ENCODE measurements at places on chromosomes 11 and 22.
A peak's percentile ranks its signal among the peaks of the same experiment; 100 is the strongest.

DNA sequence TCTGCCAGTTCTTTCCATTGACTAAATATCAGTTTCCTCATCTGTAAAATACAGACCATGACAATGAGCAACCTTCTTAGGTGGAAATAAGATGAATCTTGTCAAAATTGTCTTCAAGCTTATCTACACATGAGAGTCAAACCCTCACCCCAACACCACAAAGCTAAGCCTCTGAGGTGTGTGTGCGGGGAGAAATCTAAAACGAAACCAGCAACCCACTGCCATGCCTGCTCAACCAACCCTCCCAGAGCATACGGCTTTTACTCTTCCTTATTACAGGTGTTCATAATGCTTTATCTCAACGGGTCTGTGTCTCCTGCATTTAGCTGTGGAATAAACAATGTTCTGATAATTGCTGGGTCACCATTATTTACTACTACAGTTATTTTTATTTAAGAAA, 235.4 kb downstream of the KIRREL3 start:
- DNase-seq: no peak

DNA sequence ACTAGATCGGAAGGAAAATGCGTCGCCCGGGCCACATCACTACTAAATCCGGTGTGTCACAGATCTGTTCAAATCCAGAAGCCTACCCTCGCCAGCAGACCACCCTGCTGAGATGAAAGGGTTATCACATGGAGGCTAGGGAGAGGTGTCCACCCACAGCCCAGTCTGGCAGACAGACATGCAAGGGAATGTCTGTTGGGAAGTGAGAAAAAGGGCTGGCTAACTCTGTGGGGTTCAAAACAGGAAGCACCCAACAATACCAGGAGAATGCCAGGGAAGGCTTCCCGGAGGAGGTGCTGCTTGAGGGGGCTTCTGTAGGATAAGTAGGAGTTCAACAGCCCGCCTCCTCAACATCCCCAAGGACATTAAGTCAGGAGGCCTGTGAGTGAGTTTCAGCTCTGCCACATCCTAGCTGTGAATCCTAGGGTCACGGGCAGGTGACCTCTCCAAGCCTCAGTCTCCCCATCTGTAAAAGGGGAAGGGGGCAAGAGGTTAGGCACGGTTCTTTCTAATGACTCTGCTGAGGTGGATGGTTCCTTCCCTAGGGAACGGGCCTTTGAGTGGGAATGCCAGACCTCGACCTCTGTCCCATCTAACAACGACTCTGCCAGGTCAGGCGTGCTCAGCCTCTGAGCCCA, 1.1 kb downstream of the TPST2 start:
- no peak for DNase-seq

- DNase-seq: no peak
Observed at GRCh38 chr11:43984519-43985385, 42.3 kb downstream of the C11orf96 start.

GRCh38 chr11:36000616-36001190, 56.8 kb downstream of the LDLRAD3 start:
- no peak for DNase-seq

DNA sequence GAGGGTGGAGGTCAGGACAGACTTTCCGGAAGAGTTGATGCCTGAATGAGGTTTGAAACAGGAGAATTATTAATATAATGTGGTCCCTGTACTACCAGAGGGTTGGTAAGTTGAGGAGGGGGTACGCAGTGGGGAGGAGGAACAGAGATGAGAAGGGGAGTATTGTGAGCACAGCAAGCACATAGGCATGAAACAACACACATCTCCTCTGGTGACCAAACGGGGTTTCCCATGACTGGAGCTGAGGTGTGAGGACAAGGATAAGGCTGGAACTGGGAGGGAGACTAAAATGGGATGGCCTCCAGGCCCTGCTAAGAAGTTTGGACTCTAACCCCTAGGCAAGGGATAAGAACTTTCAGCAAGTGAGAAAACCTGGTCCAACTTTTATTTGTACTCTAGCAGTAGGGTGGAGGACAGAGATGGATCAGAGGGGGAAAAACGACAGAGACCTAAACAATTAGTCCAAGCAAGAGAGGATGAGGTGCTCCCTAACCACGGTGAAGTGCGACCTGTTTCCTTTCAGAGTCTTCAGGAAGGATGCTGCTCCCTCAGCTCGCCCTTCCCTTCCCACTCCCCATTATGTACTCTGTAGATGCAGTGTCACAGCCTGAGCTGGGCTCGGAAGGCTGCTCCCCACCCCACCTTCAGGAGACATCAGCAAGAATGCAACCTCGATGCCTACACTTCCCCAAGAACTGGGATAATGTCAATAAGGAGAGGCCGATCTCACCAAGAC, 59.2 kb downstream of the BTG4 start:
- no peak for DNase-seq

GRCh38 chr11:45056529-45056928, 89.9 kb upstream of the PRDM11 start:
- no peak for DNase-seq

- DNase-seq: no peak
Observed at GRCh38 chr11:131408025-131408640, 37.7 kb downstream of the NTM start.

DNA sequence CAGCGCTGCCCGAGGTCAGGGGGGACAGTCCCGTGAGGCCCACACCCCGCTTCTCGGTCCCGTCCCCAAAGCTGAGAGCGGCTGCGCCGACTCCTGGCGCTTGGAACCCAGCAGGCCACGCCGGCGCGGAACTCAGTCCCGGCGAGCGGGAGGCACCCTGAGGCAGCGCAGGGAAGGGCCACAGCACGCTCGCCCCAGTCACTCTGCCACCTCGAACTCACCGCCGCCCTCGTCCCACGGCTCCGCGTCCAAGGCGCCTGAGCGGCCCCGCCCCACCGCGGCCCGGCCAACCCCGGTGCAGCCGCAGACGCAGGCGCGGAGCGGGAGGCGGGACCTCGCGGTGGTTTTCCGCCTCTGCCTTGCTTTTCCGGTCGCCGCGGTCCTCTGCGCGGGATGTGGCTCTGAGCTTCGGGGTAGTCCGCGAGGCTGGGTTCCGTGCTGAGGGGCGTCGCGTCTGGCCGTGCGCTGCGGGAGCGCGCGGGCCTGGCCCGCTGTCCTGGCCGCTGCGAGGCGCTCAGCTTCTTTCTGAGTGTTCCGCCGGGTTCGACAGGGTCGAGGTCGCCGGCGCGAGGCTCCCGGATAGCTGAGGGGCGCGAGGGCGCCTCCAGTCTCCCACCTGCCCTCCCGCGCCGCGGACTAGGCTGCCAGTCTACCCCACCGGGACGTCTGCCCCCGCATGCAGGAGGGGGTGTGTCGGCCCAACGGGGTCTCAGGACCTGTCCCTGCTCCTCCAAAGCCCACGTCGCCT, at the start of gene CDPF1:
TSS of gene CDPF1 (minus strand) at position 259 of the 748 bp plus-strand sequence. CDS start 2,009 bp downstream, outside the sequence.
- peak; percentile 89 for DNase-seq

GRCh38 chr11:26960281-26960680, 33.6 kb upstream of the FIBIN start:
- no peak for DNase-seq

DNA sequence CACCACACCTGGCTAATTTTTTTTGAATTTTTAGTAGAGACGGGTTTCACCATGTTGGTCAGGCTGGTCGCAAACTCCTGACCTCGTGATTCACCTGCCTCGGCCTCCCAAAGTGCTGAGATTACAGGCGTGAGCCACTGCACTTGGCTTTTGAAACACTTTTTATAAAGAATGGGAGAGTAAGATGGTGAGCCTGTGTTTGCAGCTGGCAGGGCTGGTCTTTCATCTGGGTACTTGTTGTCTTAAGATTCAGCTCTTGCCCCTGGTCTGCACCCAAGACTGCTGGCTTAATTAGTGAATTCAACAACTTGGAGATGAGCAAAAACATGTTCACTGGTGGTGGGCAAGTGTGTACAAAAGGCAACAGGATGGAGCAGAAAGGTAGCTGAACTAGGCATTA, 4.0 kb downstream of the TSPAN18 start:
- DNase-seq: no peak

DNA sequence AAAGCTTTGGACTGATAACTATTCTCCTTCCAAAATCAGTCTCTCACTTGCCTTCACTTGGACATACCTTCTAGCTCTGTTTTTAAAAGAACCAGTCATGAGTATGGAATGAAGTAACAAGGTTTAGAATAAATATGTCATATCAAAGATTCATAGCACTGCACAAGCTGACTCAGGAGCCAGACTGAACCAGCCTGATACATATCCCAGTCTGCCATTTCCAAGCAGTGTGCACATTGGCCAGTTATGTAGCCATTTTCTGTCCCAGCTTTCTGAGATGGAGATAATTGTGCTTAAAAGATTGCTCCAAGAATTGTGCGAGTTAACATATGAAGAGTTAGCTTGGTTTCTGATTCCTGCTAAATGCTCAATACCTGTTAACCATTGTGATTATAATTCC, 311.3 kb downstream of the C11orf87 start:
- DNase-seq: no peak

GRCh38 chr11:19646308-19646707, 66.3 kb upstream of the NAV2 start:
- DNase-seq: no peak

GRCh38 chr11:14249121-14249963, 109.6 kb downstream of the RRAS2 start:
- peak; percentile 40 for DNase-seq

- no peak for DNase-seq
Observed at GRCh38 chr11:100830978-100831732, 144.1 kb downstream of the ARHGAP42 start.

Data from stimulated activated CD4-positive, alpha-beta T cell treated with anti-CD3 and anti-CD28 coated beads, Interleukin-12 subunit alpha, Interleukin-12 subunit beta, amount 100 ng/mL, for 48 hours (primary cell).